Cardiac septum (tissue), 1 donor: ENCODE measurements at places on chromosomes 13 and 19. TPM values are rescaled to one million over a fixed set of nuclear protein-coding genes. Genes with fewer than 3 reads are reported as not detected.

DNA sequence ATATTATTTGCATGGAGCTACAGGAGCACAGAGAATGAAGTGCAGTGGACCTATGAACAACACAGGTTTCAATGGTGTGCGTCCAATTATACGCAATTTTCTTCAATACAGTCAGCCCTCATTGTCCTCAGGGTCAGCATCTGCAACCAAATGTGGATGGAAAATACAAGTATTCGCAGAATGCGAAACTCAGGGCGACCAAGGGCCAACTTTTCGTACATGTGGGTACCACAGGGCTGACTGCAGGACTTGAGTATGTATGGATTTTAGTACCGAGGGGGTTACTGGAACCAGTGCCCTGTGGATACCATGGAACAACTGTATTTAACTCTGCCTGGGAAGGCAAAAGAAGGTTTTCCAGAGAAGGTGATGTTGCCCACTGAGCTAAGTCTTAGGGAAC lies 10.2 kb downstream of the LCP1 start:
- DNase-seq, result no peak

- no peak for DNase-seq
Measured at GRCh38 chr19:6483235-6483634, 1.6 kb upstream of the DENND1C start.

GRCh38 chr19:19185853-19186740 lies 5.9 kb downstream of the BORCS8 start:
- DNase-seq, result no peak

DNA sequence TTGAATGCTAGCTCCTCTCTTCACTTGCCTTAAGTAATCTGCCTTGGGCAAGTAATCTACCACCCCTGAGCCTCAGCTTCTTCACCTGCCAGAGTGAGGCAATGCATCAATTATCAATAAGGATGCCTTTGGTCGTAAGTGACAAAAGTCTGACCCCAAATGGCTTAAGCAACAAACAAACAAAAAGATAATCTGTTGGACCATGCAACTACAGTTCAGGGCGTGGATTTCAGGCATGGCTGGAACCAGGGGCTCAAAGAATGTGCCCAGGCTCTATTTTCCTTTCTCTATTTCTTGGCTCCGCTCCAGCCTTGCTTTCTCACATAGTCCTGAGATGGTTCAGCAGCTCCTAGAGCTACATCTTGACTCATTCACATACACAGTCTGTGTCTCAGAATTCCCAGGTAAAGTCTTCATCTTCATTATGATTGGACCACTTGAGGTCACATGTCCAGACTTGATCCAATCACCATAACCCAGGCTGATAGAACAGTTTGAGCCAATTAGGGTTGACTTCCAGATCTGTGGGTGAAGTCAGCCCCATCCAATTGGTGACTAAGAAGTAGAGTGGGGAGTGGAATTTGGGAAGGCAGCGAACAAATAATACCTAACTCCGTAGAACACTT lies 29.6 kb downstream of the ACSBG2 start:
- no peak for DNase-seq

DNA sequence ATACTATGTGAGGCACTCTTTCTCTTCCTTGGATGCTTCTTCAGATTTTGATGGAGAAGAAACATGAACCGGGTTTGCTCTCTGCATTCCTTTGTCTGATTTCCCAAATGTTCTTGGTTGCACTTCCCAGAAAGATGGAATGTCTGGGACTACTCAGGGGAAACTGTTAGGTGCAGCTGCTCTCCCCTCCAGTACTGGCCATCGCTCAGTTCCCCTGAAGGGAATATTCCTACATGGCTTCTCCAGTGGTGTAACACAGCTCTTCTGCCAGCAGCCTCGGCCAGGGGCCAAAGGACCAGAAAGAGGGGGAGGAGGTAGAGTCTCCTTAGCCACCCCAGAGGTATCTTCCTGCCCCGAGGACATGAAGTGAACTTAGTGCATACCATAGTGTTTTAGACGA lies 33.5 kb upstream of the SPRY2 start:
- peak; percentile 78 for DNase-seq

- DNase-seq, result no peak
Measured at GRCh38 chr19:28710278-28710677, 502.7 kb downstream of the UQCRFS1 start.

- no peak for DNase-seq
Measured at GRCh38 chr19:53866865-53867224, 838 bp upstream of the MYADM start.

SPRYD7 gene
- 13.0 TPM for total RNA-seq

GPR12 gene
- not detected for total RNA-seq
